GM18507 (cell line): ENCODE measurements at places on chromosomes 12 and 14.

DNA sequence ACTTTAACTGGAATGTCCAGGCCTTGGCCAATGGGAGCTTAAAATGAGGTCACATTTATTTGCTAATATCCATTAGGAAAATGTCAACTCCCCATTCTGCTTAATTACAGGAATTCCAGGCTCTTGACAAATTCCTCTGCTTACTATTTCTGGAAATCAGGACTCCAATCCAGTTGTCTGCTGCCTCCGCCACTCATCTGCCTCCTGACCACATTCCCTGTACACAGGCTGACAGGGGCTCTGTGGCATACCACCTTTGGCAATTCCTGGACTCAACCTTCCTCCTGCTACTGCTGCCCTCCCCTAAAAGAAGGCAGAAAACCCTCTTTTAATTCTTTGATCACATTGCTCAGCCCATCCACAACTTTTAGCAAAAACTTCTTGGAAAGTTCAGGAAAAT, 37.9 kb downstream of the KICS2 start:
- no peak for DNase-seq

- no peak for DNase-seq
Measured at GRCh38 chr14:77883131-77883846, 83.4 kb downstream of the ADCK1 start.

DNA sequence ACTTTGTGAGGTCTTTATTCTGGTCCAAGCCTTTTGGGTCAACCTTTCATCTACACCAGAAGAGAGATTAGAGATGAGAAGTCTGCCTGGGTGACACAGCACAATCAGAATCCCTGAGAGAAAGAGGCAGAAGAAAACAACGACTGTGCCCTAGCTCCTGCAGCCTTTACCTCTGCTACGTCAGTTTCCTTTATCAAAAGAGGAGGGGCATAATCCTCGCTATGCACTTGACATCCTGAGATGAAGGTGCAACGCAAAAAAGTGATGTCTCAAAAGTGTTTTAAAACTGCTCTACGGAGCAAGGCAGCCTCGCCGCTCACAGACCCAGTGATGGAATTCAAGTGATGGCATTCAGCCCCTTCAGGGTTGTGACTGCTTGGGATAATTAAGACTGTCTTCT, 21.7 kb downstream of the ZDHHC22 start:
- DNase-seq, result no peak

DNA sequence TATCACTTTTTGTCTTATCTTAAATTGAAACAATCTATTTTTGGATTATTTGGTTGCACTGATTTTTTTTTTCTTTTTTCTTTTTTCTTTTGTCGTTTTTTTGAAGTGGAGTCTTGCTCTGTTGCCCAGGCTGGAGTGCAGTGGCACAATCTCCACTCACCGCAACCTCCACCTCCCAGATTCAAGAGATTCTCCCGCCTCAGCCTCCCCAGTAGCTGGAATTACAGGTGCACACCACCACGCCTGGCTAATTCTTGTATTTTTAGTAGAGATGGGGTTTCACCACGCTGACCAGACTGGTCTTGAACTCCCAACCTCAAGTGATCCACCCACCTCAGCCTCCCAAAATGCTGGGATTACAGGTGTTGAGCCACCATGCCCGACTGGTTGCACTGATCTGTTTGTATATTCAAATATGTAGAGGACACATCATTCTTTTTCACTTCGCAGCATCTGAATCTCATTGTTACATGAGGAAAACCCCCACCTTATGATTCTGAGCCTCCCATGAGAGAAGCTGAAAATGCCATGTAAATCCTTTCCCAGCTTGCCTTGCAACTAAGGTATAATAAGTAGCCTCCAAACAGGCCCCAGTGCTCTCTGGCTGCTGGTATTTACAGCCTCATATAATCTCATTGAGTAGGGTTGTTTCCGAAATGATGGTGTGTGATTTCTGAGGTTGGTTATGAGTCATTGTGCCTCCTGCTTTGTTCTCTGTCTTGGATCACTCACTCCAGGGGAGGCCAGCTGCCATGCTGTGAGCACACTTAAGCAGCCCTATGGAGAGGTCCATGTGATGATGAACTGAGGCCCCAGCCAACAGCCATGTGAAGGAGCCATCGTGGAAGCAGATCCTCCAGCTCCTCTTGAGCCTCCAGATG, 5.2 kb upstream of the HSP90B1 start:
- no peak for DNase-seq

GRCh38 chr12:65832217-65832616, 7.9 kb downstream of the HMGA2 start:
- no peak for DNase-seq

- no peak for DNase-seq
Measured at GRCh38 chr14:105495990-105496830, 5.2 kb downstream of the TEDC1 start.

- DNase-seq, result no peak
Measured at GRCh38 chr14:100219126-100219785, 19.7 kb upstream of the YY1 start.

DNA sequence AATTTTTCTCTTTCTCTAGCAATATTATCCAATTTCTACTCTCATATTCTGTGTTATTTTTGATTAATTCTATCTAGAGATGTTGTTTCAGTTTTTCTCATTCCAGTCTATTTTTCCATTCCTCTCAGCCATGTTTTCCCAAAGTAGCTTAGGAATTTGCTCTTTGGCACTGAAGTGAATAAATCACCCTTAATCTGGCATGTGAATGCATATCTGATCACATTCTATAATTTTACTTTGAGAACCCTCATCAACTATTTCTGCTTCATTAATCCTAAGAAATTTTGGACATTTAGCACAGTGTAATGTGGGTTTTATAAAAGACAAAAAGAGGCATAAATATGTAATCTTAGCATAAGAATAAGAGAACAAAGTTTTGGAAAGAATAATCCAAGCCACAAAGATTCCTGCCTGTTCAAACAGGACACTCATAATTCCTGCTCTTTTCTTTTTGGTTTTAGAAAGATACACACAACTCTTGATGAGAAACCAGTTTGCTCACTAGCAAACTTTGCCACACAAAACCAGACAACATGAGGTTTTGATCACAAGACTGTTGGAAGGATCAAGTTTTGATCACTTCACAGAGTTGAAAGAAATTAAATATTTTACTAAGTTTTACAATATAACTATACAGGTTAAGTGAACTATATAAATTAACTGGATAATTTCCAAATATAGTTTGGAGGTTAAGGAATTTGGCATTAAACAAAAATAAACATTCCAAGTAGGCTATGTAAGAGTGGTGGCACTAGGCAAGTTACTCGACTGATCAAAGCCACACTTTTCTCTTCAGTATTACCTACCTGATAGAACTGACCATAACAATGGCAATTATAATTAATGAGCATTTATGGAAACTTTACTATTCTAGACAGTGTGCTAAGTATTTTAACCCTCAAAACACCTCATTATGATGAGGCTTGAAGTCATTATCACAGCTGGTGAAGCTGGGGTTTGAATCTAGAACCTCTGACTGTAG, 226.6 kb upstream of the TMTC1 start:
- no peak for DNase-seq

DNA sequence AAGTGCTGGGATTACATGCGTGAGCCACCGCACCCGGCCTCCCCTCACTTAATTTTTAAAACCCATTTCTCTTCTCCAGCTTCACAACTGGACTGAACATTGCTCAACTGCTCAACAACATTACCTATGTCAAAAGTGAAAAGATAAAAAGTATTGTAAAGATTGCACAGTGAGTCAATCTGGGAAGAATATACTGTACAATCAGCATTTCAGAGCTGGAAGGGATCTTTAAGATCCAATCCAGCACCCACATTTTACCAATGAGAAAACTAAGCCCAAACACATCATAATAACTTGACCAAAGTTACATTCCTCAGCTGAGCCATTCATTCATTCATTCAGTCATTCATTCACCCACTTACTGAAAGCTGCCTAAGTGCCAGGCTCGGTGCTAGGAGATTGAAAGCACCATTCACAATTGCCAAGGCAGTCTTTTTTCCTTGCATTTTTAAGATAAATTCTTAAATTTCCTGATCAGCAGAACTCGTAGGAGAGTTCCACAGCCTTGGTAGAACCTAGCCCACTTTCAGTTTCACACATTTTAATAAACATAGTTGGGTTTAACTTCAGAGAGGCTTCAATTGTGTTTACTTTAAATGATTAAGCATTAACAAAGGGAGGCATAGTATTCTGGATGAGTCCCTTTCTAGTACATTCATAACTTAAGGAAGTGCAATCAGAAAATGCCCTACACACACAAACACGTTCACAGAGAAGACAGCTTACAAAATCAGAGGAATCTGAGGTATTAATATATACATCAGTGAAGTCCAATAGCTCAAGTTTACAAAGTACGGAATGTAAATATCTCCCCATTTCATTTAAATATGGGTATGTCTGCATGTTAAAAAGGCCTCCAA, 3.0 kb downstream of the GALNT4 start:
- no peak for DNase-seq

DNA sequence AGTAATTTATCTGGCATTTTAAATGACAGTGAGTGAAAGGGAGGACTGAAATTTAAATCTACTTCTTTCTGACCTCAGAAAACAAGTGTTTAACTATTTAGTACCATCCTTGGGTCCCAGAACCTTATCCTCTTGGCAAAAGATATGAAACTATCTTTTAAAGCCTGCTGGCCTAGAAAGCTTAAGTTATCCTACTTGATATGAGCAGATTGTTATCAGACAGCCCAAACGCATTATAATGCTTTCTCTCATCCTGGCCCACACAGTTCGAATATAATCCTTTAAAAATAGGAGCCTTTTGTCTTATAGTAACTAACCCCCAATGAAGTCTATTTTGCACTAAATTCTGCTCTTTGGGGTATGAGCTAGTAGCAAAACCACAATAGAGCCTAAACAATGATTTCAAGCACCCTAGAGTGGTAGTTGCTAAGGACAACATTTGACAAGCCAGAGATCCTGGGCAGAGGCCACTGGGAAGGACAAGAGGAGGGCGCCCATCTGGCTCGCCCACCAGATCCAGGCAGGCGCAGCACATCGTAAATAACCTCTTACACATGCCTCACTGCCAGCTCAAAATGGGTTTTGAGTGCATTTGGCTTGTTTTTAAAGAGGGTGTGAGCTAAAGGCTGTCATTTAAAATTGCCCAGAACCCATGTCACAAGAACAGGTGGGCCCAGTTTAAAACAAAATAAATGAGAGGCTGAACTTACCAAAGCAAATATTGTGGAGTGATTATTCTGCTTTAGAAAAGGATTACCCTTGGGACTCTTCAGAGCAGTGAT, 37.7 kb upstream of the CRY1 start:
- no peak for DNase-seq

DNA sequence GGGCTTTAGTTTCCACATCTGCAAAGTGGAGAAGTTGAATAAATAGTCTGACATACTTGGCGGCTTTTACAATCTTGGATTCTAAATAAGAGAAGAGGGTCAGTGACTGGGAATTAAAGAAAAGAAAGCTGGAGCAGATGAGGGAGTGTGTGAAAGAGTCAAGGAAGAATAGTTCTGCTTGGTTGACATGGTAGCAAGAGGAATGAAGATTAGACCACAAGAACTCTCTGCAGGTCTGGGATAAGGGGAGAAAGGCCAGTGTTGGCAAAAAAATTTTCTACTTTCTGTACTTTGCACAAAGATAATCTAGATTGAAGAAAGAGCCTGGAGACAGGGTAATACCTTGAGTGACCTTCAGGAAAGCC, 5.9 kb downstream of the ITGB7 start:
- no peak for DNase-seq

DNA sequence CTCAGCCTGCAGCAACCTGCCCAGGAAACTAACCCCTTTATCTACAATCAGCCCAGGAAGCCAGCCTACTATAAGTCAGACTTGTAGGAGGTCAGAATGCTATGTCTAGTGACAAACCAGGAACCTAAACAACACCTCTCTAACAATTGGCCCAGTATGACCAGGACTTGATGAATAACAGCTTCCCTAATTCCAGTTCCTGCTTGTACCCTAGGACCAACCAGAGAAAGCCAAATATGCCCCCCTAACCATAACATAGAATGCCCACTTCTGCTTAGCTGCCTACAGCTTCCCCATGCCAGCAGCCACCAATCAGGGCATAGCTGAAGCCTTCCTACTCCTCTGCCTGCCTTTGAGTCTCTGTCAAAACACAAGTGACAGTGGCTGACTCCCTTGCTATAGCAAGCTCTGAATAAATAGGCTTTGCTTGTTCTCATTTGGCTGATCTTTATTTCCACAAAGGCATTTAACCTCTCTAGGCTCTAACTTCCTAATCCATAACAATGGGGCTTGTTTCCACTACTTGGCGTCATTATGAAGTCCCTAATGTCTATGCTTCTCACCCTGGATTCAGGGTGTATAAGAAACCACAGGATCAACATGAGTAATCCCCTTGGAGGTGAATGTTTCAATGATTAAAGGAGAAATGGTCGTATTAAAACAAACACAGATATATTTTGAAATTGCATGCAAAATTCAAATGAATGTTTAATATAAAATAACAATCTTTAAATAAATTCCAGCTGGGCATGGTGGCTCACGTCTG, 220.2 kb downstream of the ANO6 start:
- DNase-seq, result no peak

GRCh38 chr14:73678698-73679097, 33.9 kb downstream of the DNAL1 start:
- no peak for DNase-seq

- no peak for DNase-seq
Measured at GRCh38 chr14:61584331-61584741, 111.0 kb upstream of the HIF1A start.
